ENCODE measurements at places on chromosomes 12 and 14.

DNA sequence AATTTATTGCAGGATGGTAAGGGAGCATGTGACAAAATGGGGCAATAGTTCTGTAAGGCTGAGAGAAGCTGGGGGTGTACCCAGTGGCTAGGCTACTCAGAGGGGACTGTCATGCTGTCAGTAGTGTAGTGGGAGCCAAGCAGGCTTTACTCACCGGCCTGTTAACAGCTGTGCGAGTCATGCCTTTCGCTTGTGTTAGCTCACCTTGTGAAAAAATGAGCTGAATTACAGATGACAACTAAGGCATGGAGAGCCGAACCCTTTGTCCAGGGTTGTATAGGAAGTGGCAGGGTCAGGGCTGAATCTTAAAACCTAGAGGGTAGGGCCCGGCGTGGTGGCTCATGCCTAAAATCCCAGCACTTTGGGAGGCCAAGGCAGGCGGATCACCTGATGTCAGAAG, 37.9 kb downstream of the SH2B3 start:
- DNase-seq: no peak

DNA sequence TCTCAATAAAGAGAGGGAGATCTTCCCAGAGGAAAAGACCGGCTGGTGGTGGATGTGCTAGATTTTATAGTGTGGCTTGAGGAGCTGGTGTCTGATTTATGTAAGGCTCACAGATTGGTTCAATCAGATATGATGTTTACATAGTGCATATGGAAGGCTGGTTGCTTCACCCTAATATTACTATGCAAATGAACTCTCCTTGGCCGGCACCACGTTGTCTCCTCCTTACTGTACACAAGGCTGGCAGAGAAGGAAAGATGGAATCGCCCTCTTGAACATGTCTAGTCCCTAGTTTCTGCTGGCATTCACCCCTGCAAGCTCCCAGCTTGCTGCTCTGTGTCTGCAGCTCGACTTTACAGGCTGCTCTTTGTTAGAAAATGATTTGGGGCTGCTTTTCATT, 8.9 kb downstream of the FAM186A start:
- DNase-seq: no peak

GRCh38 chr14:84340938-84341337, 1189.0 kb upstream of the FLRT2 start:
- no peak for DNase-seq

DNA sequence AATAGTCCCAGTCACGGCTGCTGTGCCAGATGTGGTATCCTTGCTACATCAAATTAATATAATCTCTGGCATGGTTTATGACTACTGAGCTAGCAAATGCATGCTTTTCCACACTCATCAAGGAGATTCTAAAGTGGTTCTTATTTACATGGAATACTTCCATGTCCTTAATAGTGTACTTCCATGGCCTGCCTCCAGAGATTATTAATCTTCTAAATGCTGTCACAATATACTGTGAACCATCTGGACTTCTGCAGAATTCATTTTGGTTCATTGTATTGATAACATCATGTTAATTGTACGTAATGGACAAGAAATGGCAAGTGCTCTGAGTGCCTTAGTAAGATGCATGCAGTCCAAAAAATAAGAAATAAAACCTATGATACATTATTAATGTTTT, 230.8 kb downstream of the NUAK1 start:
- no peak for DNase-seq

- peak; percentile 72 for DNase-seq
These were observed 43.0 kb upstream of the GNPNAT1 start for GRCh38 chr14:52834440-52834842.

DNA sequence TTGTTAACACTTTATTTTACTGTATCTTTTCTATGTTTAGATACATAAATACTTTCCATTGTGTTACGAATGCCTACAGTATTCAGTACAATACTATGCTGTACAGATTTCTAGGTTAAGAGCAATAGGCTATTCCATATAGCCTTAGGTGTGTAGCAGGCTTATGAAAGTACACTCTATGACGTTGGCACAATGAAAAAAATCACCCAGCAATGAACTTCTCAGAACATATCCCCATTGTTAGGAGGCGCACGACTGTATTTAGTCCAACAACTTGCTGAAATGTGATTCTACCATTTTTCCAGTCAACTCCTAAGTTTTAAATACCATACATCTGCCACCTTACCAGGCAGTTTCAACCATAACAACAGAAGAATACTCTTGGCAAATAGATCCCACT, 1.8 kb downstream of the PARP11 start:
- DNase-seq: no peak

GRCh38 chr12:5499566-5500330, 67.8 kb downstream of the NTF3 start:
- peak; percentile 90 for DNase-seq

DNA sequence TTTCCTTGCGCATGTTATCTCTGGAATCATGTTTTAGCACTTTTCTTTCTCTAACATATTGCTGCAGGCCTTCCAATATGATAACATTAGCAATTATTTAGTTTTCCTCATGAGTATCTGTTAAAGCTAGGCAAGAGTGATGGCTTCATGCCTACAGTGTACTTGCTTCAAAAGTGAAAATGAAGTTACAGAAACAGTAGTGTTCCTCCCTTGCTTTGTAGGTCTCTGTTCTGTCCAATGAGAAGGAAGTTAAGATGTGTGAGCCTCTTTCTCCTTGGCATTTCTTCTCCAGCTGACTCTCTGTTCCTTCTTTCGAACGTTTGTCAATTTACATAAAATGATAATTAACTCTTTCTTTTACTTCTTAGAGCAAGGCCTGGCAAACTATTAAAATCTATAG, 22.2 kb downstream of the LRRIQ1 start:
- DNase-seq: no peak

DNA sequence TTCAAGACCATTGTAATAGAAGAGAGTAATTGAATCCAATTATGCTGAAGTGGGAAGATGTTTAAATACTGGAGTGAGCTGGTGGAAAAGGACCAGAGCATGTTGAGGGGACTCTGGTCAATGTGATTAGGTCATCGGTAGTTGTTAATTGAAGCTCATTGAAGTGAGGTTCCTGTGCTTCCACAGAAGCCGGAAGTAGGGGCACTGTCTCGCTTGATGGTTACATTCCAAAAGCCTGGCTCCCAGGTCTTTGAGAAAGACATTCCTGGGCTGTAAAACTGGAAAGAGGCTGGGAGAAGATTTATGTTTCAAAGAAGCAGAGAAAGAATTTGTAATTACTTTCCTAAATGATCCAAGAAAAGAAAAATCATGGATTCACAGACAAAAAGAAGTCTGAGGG, 12.3 kb upstream of the CLECL1 start:
- no peak for DNase-seq

DNA sequence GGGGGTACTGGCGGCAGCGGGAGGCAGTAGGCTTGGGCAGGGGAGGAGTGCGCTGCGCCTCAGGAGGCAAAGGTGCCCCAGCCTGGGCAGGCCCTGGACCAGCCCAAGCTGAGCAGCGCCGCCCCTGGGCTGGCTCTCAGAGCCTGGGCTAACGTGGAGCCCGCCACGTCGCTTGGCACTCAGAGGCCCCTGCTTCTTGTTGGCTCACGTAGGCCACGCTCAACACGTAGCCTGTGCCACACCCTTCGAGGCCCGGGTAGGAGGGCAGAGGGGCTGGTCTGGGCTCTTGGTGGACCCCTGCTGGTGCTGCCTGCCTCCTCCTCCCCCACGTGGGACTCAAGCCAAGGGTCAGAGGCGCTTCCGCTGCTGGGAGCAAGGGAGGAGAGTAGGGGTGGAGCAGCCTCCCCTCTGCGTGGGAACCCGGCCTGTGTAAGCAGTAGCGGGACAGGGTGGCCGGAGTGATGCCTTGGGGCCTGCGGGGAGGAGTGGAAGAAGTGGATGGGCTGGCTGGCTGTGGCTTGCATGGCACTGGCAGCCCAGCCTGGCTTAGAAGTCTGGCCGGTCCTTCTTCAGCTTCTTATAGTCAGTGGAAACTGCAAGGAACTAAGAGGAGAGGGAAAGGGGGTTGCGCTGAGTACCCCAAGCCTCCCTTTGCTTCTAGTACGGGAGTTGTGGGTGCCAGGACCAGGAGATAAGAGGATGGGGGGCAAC, 5.7 kb downstream of the SHMT2 start:
- no peak for DNase-seq

DNA sequence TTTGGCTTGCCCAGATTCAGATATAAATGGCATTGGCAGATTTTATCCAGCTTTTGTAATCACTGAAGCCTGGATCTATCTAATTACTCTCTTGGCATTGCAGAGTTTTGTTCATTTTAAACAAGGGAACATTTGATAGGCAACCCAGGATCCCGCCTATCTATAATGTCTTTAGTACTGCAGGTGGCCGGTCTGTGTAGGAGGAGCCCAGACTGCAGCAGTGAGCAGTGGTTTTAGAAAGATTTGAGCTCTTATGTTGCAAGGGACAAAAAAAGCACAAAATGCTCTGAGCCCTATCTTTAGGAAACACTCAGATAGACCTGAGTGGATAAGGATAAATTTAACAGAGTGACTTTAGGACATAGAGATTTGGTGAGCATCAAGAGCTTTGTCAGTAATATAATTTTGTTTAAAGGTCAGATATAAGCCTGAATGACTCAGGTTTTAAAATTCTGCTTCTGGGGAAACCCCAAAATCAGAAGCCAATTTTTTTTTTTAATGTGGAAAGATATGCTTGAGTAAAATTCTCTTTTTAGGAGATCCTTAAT, 165.5 kb downstream of the SLC5A8 start:
- DNase-seq: no peak

DNA sequence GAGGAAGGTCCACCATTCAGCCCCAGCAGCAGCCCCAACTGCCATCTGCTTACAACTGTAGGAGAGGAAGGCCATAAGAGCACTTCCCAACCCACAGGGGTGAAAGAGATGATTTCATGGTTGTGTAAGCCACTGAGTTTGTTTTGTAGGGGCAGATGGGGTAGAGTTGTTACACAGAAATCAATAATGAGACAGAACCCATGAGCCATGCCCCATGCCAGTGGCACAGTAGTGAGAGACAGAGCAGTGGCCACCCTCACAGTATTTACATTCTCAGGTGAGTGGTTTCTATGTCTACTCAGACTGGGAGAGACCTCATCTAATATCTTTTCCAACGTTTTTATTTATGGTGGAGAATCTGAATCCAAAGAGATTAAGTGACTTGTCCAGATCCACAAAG, 68.6 kb downstream of the NUAK1 start:
- no peak for DNase-seq

GRCh38 chr12:104312654-104313053, 9.1 kb downstream of the EID3 start:
- no peak for DNase-seq

DNA sequence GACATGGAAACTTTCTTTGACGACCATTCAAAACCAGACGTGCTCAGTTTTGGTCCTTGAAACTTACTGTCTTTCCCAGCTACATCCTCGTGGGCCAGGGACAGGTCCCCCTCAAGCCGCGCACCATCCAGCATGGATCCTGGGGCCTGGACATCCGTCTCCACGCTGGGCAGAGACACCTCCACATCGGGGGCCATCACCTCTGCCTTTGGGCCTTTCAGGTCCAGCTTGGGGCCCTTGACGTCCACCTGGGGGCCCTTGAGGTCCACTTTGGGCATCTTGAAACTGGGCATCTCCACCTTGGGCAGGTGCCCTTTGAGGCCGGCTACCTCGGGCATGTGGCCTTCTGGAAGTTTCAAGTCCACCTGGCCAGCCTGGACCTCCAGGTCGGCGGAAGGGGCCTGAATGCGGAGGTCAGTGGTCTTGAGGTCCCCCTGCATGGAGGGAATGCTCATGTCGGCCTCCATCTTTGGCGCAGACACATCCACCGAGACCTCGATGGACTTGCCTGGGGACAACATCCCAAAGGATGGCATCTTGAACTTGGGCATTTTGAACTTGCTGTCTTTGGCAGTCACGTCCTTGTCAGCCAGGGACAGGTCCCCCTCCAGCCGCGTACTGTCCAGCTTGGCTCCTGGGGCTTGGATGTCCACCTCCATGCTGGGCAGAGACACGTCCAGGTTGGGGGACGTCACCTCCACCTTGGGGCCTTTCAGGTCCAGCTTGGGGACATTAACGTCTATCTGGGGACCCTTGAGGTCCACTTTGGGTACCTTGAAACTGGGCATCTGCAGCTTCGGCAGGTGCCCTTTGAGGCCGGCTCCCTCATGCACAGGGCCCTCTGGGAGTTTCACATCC, 17.1 kb downstream of the PLD4 start:
- DNase-seq: no peak

GRCh38 chr12:90287585-90287984, 578.9 kb upstream of the ATP2B1 start:
- DNase-seq: no peak

- DNase-seq: no peak
These were observed 39.9 kb downstream of the TBC1D30 start for GRCh38 chr12:64864319-64864718.

Measured in BJ (cell line).